ENCODE measurements at places on chromosomes 5 and 9.

GRCh38 chr9:75552941-75553340, 337.5 kb upstream of the PCSK5 start:
- no peak for DNase-seq

GRCh38 chr5:103145196-103145595, 25.1 kb downstream of the PPIP5K2 start:
- no peak for DNase-seq

- no peak for DNase-seq
Measured at GRCh38 chr9:123928533-123929176, 1.3 kb downstream of the DENND1A start.

DNA sequence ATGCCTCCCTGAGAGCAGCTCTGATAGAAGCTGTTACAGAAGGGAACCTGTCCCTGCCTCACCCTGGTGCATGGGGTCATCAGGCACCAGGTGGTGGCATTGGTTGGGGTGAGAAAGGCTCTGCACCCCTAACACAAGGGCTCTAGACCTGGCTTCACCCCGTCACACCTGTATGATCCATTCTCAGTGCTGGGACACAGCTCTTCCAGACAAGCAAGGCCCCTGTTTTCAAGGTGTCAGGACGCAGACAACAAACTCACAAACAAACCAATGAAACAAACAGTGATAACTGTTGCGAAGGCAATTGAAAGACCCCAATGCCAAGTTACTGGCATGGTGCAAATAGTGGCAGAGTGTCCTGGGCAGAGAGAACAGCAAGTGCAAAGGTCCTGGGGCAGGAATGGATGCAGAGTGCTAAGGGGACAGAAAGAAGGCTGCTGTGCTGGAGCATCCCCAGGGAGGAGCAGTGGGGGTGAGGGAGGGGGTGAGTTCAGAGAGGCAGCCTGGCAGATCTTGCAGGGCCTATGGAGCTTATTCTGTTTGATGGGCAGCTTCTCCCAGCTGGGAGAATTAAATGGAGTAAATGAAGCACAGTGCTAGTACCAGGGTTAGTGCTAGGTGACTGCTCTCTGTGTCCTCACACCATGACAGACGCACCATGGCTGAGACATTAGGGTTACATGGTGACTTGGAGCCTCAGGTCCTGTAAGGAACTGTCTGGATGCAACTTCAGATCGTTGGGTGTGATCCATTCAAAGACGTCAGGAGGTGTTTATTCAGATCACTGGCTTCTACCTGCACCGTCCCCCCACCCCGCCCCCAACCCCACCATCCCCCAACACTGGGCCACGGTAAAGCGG, 67.9 kb upstream of the UNC5A start:
- DNase-seq = peak; percentile 50

GRCh38 chr9:124593651-124594058, 86.5 kb upstream of the NR5A1 start:
- DNase-seq = no peak

DNA sequence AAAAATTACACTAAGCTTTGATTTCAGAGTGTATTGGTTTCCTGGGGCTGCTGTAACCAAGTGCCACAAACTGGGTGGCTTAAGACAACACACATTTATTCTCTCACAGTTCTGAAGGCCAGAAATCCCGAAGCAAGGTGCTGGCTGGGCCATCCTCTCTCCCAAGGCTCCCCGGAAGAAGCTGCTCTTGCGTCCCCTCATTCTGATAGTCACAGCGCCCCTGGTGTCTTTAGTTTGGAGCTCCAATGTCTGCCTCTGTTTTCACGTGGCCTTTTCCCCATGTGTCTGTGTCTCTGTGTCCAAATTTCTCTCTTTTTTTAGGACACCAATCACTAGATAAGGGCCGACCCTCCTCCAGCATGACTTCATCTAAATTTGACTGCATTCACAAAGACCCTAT, 56.7 kb downstream of the ROPN1L start:
- no peak for DNase-seq

GRCh38 chr9:28365728-28366127, 792.4 kb upstream of the C9orf72 start:
- DNase-seq = no peak

DNA sequence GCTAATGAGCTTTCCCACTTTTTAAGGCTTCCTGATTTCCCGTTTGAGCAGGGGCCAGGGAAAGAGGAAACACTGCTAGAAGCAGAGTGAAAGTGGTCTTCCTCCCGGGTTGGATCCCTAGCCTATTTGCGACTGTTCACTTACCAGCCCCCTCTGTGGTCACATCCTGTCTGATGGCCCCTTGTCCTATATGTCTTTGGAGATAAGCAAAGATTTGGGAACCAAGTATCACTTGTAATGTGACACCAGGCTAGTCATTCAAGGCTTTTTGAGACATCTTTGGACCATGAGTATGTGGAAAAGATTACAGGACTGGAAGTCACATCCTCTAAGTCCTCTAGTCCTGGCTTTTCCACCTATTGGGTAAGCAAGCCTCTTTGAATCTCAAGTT, 6.1 kb downstream of the DNAJB5 start:
- DNase-seq = no peak

- no peak for DNase-seq
Measured at GRCh38 chr9:34321451-34321850, 7.6 kb downstream of the KIF24 start.

DNA sequence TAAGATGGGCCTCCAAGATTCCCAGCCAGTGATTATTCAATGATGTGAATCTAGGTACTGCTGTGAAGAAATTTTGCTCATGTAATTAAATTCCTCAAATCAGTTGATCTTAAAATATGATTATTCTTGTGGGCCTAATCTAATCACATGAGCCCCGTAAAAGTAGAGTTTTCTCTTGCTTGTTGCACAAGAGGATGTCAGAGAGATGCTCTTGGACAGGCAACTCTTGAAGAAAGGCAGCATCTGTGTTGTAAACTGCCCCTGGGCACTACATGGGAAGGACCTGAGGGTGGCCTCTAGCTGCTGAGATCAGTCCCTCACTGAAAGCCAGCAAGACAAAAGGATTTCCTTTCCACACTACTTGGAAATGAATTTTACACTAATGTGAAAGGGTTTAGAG, 132.9 kb downstream of the TRPM3 start:
- no peak for DNase-seq

DNA sequence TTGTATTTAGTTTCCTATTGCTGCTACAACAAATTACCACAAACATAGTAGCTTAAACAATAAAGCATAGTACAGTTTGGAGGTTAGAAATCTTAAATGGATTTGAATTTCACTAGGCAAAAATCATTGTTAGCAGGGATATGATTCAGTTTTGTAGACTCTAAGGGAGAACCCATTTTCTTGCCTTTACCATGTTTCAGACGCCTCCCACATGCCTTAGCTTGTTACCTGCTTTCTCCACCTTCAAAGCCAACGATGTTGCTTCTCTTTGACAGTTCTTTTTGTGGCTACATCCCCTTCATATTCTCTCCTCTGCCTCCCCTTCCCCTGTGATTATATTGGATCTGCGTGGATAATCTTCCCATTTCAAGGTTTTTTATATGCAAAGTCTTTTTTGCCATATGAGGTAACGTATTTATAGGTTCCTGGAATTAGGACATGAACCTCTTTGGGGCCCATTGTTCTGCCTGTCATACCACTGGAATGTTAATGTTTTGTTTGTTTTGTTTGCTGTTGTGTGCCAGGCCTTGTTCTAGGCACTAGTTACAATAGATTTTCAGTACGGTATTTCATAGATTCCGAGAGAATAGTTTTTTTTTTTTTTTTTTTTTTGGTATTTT, 54.1 kb downstream of the UHRF2 start:
- DNase-seq = no peak
